ENCODE measurements at places on chromosomes 16 and 17. TPM values are rescaled to one million over a fixed set of nuclear protein-coding genes. Genes with fewer than 3 reads are reported as not detected.
A peak's percentile ranks its signal among the peaks of the same experiment; 100 is the strongest.

The UMOD gene
- not detected for total RNA-seq

The KRTAP9-8 gene
- not detected for total RNA-seq

The NPIPA5 gene
- total RNA-seq: not detected

The WNT9B gene
- total RNA-seq: 0.06 TPM

The KRTAP17-1 gene
- not detected for total RNA-seq

The KRTAP3-1 gene
- total RNA-seq: not detected

The PRM2 gene
- total RNA-seq: not detected

The AOC3 gene
- total RNA-seq: 0.06 TPM

GRCh38 chr17:78185981-78186691, 716 bp downstream of the TK1 start:
- DNase-seq: peak; percentile 58

DNA sequence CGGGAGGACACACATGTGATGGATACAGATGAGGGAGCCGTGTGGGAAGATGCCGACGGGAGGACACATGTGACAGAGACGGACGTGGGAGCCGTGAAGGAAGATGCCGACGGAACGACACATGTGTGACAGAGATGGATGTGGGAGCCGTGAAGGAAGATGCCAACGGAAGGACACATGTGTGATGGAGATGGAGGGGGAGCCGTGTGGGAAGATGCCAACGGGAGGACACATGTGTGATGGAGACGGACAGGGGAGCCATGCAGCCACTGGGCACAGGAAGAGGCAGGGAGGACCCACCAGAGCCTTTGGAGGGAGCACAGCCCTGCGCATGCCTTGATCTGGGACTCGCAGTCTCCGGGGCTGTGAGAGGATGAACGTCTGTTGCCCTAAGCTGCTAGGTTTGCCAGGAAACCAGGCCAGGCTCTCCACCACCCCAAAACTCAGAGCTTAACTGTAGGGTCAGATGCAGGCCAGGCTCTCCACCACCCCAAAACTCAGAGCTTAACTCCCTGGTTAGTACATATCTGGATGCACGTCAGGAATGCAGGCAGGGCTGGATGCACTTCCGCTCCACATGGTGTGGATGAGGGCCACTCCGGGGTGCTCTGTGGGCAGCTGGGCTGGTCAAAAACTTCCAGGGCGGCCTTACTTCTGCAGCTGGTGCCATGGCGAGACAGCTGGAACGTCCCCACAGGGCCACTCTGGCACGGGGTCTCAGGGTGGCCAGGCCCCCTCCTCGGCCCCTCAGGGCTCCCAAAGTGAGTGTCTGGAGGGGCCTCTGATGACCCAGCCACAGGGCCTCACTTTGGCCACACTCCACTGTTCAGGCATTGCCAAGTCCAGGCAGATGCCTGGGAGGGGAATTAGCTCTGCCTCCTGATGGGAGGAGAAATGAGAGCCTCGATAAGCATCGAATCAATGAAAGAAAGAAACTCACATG, 47.7 kb upstream of the ZNF469 start:
- no peak for DNase-seq

DNA sequence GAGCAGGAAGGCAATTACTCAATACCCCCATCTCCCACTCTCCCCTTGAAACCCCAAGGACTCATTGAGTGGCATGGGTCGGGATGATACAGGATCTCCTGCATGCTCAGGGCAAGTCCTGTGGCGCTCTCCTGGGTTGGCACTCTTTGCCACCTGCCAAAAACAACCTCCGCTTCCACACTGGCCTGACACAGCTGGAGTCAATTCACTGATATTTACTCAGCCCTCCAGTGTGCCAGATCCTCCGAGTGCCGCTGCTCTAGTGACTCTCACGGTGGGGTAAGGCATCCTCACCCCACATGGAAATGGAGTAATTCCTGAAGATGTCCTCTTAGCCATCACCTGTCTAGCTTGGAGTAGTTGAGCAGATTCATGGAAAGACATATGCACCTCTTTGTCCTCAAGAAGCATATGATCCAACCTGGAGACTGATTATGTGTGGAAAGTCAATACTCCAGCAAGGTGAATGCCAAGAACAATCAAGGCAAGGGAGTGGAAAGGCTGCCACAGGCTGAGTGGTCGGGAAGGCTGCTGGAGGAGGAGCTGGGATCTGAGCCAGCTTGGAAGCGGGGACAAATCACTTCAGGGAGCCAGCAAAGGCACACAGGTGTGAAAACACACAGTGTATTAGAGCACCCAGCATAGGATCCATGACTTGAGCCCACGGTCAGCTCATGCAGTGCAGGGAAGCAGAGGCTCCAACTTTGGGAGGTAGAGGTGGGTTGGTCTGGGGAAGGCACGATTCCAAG, 12.6 kb upstream of the GOSR2 start:
- DNase-seq: no peak

DNA sequence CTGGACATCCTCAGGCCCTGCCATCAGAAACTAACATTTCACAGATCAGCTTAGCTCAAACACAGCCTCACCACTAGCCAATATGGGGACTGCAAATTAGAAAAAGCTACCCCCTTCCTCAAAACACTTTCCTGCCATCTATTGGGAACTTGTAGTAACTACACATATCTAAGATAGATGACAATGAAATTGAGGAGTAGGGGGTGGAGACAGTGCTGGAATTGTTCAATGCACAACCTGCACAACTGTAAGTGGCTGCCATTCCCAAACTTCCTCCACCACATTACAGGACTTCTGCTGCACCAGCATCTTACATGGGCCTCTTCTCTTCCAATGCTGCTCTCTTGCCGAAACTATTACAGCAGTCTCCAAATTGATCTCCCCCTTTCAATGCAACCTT, 21.9 kb downstream of the AIPL1 start:
- peak; percentile 56 for DNase-seq

DNA sequence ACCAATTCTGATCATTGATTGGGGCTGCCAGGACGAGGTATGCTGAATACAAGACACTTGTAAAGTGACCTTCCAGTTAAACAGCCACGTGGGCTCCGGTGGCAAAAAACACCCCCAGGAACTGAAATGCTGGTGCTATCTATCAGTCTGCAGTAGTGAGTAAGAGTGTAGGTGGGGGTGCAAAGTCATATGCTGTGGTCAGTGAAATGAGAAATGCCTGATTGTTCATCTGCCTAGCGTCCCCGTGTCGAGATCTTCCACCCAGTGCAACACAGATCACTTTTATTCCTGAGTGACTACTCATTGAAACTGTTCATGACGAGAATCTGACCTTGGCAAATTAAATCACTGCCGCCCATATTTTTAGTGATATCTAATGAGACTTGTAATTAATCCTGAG, 806.5 kb upstream of the GOT2 start:
- no peak for DNase-seq

GRCh38 chr17:81044764-81045589, 10.0 kb downstream of the BAIAP2 start:
- peak; percentile 79 for DNase-seq

DNA sequence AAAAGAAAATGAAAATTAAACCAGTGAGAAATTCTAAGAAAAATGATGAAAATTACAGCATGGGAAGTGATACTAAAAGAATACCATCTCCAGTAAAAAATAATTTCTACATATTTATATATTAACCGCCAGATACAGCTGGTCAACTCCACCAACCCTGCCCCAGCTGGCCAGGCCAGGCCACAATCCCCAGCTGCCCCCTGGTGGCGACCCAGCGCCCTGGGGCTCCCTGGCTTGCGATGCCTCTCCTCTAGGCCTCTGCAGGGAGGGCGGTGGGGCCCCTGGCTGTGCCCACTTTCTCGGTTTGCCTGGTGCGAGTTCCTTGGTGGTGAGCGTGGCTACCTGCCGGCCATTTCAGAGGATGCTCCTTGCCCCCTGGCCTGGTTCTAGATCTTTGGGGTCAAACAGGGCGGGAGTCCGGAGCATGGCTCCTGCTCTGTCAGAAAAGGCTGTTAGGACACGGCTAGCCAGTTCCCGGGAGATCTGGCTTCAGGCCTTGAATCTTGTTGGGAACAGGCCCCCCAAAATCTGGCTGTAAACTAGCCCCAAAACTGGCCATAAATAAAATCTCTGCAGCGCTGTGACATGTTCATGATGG, 14.5 kb downstream of the GLIS2 start:
- DNase-seq: peak; percentile 72

- no peak for DNase-seq
Observed at GRCh38 chr16:79042886-79043285, 557.7 kb downstream of the MAF start.

- no peak for DNase-seq
Observed at GRCh38 chr16:65489531-65490023, 367.7 kb upstream of the CDH11 start.

DNA sequence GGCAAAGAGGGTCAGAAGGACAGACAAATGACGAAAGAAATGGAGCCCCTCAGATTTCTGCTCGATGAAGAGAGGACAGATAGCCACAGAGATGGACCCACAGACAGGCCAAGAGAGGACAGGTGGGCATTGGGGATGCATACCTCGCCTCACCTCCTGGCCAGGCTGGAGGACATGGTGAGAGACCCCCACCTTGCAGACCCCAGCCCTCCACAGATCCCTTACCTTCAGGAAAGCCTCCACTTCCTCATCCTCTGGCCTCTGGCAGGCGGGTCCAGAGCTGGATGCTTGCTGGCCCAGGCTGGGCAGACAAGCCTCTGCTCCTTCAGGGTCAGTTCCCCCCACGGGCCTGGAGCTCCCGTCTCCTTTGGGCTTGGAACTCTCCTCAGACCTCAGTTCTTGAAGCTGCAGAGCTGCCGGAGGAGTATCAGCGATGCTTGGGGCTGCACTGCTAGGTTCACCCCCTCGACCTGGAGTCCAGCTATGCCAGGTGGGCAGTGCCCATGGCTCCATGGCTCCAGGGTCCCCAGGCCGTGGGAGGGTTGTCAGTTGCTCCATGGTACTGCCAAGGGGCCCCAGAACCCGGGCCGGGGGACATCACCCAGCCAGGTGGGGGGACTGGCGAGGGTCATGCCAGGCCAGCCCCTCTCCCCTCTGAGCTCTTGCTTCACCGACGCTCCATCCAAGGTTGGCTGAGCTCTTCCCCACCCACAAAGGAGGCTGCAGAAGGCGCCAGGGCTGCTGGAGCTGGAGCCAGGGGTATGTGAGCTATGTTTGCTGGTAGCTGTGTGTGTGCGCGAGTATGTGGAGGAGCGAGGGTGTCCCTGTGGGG, 1.0 kb downstream of the TSPOAP1 start:
- DNase-seq: no peak

- DNase-seq: no peak
Observed at GRCh38 chr16:86347916-86348555, 162.3 kb upstream of the FOXF1 start.

DNA sequence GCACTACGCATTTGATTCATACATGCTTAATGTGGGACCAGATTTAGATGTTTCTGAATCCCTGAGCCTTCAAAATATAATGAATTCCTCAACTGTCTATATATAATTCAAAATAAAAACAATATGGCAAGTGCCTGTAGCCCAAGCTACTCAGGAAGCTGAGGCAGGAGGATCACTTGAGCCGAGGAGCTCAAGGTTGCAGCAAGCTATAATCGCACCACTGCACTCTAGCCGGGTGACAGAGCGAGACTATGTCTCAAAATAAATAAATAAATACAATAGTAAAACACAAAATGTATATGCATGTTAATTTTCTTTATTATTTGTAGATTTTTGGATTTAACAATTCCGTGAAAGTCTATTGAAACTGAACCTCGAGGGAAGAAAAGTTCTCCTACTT, 50.6 kb upstream of the IRX6 start:
- no peak for DNase-seq

- DNase-seq: peak; percentile 82
Observed at GRCh38 chr17:81821603-81822311, 11.3 kb downstream of the MCRIP1 start.

DNA sequence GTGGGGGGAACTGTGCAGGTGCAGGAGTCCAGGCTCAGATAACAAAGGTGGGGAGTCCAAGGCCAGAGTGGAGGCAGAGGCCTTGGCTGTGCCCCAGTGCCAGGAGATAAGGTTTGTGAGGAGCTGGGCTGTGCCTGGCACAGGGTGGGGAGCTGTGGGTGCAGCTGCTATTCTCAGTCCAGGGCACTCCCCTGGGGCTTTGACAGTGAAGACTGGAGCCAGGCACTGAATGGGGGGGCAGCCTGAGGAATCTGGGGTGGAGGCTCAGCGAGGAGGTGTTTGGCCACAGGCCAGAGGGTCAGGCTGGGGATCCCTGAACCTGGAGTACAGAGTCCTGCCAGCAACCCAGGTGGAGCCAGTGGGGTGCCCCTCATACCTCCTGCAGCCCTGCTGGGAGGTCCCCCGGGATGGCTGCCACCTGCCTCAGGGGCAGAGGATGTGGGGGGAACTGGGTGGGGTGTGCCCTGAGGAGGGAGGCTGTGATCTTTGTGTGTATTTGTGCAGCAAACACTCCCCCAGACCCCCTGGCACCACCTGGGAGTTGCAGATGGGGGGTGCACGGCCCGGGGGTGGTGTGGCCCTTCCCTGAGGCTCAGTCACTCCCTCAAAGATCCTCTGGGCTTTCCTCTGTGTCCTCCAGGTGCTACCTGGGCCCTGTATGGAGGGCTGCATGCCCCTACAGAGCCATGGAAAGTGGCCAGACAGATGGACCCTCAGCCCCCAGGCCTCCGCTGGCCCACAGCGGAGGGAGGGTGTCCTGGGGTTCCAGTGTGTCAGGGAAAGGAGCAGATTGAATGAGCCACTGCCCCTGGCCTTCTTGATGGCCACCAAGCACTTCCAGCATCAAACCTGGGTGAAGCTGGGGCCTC, 44.5 kb upstream of the SMPD3 start:
- DNase-seq: no peak

GRCh38 chr17:9958586-9959281, 53.7 kb upstream of the RCVRN start:
- DNase-seq: no peak

GRCh38 chr16:82755570-82756282, 129.0 kb downstream of the CDH13 start:
- no peak for DNase-seq

DNA sequence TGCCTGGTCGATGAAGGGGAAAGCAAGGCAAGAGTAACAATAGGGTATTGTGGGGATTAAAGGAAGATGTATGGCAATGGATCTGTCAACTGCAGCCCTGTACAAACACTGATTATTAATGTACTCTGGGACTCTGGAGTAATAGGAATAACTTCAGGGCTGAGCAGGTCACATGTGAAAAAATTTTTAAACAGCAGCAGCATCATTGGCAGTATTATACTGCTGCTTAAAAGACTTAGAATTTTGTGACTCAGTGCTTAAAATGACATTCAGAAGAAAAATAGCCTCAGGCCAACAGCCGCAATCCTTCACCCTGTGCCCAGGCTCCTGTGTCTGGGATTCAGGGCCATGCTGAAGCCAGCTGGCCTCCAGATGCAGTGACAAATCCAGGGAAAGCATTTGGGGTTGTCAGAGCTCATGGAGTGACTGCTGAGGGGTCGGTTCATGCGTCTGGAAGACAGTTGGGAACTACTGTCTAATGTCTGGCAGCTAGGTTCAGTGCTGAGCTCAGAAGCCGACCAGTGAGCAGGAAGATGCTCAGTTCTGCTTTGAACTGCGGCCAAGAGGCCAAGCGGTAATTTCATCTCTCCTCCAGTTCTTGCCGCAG, 22.2 kb downstream of the TEX2 start:
- peak; percentile 59 for DNase-seq

GRCh38 chr17:78510141-78511075, 66.8 kb downstream of the DNAH17 start:
- peak; percentile 29 for DNase-seq

All from Daoy (cell line).